ENCODE measurements at places on chromosomes 6 and 20.

DNA sequence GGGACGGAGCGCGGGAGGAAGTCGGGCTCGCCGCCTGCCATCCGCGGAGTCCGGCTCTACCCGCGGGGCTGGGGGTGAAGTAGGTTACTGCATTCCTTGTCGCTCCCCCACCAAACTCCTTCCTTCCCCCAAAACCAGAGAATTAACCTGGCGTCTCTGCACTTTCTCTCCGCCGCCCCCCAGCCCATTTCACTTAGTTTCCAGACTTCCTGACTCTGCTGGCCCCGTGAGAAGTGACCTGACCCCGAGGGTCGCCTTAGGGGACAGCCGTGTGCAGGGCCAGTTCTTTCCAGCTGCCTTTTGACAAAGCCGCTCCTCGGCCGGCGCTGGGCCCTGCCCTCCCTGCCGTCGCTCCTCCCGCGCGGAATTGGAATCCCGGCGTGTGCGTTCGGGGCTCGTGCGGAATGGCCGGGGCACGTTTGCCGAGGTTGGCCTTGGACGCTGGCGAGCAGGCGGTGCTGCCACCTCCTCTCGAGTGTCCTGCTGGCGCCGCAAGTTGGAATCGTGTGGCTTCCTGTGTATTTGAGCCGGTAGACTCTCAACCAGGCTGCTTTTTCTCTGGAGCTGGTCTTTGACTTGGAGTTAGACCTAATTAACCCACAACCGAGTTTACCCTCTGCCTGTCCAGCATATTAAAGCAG is 650 bp downstream of the DCBLD1 start:
- DNase-seq, result no peak

DNA sequence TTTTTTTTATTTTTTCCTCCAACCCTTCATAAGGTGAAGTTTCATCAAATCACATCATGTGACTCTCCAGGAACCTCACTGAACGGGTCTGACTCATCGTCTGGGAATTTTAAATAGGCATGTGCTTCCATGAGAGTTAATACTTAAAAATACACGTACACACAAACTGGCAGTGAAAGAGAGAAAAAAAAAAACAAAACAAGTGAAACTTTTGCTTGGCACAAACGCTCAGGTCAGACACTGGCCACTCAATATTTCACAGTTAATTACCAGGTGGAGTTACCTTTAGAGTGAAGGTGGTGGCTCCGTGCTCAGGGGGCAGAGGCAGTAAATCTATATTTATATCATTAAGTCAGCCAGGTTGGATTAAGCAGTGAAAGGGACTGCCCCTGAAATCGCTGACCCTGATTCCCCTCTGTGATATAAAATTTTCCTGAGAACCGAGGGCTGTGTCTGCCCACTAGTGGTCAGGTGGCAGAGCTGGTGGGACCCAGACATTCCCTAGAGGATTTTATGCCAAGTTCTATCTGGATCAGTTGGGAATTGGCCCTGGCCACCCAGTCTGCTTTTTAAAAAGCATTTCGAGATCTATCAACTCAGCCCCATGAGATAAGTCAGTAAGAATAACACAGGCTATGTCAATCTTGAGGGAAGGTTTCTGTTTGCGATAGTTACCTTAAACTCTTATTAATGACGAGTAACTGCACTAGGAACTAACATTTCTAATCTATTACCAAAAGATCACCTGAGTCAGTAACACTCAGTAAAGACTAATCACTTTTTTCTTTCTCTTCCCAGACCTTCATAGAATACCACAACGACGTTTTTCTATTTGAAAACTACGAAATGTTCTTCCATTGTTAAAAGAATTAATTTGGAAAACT is 259.1 kb downstream of the HDGFL1 start:
- DNase-seq, result no peak

- no peak for DNase-seq
These were observed 19.8 kb downstream of the ABCF1 start for GRCh38 chr6:30591008-30591407.

DNA sequence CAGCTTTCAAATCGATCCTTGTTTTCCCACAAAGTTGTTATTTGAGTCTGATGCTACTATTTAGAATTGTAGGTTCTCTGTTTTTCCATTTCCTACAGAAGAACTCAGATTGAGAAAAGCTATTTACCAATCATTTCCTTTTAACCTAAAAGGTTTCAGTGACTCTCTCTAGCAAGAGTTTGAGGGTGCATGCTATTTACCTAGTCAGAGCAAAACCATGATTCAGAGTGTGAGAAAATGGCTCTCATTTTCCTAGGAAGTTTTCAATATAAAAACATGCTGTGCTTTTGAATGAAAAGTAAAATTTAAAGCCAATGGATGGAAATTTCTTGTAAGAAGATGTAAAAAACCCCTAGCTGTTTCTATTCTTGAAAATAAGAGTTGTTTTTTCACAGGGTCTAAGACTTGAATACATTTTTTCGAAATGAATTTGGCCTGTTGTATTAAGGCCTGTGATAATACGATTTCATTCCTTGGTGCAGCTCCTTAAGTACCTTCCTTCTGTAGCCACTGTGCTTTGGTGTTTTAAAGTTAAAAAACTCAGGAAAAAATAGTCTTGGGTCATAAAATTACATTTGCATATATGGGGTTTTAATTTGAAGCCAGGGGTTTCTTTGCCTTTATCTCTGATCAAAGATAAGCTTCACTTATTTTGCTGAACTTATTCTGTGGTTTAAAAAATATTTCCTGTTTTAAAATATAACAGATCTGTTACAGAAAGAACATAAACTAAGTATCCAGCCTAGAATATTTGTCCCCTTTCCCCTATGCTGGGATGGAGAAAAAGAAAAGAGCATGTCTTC is 18.0 kb upstream of the RSPH3 start:
- DNase-seq, result no peak

All from activated CD4-positive, alpha-beta T cell treated with anti-CD3 and anti-CD28 coated beads for 24 hours (primary cell).